ENCODE measurements at places on chromosomes 6 and 20.

DNA sequence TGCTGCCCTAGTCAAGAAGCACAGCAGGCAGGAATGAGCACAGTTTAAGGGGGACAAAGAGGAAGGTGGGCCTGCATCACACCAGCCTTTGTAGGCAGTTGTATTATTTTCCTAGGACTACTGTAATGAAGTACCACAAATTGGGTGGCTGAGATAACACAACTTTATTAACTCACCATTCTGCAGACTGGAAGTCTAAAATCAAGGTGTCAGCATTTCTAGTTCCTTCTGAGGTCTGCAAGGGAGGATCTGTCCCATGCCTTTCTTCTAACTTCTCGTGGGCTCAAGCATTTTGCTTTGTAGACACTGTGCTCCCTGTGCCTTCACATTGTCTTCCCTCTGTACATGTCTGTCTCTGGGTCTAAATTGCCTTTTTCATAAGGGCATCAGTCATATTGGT, 488.5 kb upstream of the JARID2 start:
- no peak for DNase-seq

GRCh38 chr20:21640556-21640955, 64.9 kb upstream of the PAX1 start:
- DNase-seq, result peak; percentile 39

GRCh38 chr6:113301651-113302050, 555.5 kb upstream of the MARCKS start:
- no peak for DNase-seq

DNA sequence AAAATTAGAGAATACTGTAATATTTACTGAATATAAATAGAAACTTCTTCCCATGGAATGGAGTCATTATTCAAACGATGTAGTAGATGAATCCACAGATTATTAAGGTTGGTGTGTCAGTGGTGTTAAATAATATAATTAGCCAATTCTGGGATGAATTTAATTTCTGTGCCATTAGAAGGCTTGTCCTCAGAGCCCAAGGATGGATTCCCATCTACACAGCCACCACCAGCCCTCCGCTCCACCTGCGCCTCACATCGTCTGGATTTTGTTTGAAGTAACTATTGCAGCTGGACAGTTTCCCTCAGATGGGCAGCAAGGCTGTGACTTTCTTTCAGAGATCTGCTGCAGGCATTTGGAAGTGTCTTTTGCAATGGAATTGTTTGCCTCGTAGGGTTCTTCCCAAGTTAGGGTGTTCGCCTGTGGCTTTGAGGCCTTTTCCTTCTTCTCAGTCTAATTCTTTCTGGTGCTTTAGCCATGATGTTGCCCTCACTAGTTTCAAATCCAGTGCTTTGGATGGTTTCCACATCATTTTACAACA, 104.7 kb downstream of the AIG1 start:
- DNase-seq, result no peak

- DNase-seq, result no peak
Observed at GRCh38 chr6:134911547-134911946, 38.4 kb downstream of the ALDH8A1 start.

DNA sequence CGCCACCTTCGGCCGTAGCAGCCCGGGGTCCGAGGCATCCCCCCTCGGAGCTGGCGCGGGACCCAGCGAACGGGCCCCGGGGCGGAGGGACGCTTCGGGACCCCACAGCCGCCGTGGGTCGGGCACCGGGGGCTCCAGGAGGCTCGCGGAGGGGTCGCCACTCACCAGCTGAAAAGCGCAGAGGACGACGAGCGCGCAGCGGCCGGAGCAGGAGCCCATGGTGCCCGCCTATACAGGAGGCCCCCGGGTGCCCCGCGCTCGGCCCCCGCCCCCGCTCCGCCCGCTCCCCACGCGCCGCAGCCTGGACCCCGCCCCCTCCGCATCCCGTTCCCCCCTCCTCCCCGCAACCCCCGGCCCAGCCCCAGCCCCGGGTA, at the start of gene NKAIN4:
NKAIN4 (minus strand) TSS at position 232 of the 374 bp plus-strand sequence; CDS start at position 219, 13 bp downstream.
- DNase-seq, result no peak

DNA sequence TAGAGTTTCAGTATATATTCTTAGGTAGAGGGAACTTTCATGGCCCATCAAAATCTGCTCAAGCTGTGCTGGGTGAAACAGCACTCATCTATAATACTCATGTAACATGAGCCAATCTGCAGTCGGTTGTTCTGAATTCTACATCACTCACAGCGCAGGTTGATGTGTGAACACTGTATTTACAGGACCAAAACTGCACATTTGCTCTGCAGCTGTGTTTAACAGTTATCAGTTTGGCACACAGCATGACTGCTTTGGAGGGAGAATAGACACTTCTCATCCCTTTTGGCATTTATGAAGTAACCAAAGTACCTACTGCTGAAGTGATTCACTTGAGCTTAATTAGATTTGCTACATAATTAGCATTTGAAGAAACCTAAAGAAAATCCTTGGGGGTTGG, 225.1 kb downstream of the BCKDHB start:
- no peak for DNase-seq

- DNase-seq, result no peak
Observed at GRCh38 chr6:157840776-157841175, 17.7 kb downstream of the SNX9 start.

- no peak for DNase-seq
Observed at GRCh38 chr20:57199656-57200405, 66.6 kb downstream of the BMP7 start.
